Cardiac septum (tissue), 1 donor: ENCODE measurements at places on chromosomes 4 and X. TPM values are rescaled to one million over a fixed set of nuclear protein-coding genes. Genes with fewer than 3 reads are reported as not detected.

Gene FGFBP1
- not detected for total RNA-seq

Gene GPC4
- total RNA-seq: 3.6 TPM

DNA sequence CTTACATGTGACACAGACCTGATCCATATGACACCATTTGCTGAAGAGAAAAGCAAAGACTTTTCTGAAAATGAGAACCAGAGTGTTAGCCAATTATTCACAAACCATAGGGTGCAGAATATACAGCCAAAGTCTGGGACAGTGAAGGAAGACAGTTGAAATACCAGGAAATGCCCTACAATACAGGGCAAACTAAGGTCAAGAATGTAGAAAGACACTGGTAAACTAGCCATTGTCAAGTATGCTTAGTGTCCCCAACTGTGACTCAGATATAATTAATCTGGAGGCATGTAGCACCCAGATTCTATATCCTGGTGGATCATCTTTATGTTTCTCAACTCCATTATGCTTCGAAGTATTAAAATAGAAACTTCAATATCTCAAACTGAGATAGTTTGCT lies 200.9 kb upstream of the FSTL5 start:
- no peak for DNase-seq

DNA sequence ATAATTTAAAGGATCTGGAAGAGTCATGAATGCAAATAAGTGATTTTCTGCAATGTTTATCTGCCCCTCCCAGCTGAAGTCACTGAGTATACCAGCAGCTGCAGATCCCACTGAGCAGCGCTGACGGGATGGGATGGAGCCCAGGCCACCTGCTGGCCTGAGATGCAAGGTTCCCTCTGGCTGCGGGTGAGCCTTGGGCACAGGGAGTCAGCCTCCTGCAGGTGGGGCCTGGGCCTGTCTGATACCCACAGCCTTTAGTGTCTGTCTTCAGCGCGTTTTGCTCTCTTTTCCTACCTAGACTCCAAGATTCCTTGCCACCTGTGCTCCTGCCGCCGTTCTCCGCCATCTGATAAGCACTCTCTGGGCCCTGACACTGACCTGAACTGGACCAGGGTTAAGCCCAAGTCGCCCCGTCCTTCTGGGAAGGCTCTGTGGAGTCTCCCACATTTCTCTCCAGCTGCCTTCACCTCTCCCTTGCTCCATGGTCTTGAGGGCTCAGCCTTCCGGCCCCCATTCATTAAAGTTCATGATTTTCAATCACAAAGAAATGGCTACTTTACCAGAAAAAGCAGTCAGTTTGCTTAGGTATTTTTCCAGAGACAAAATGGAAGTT lies 223.1 kb upstream of the FAT1 start:
- no peak for DNase-seq
